ENCODE measurements at places on chromosomes 1 and 21.
A peak's percentile ranks its signal among the peaks of the same experiment; 100 is the strongest.

DNA sequence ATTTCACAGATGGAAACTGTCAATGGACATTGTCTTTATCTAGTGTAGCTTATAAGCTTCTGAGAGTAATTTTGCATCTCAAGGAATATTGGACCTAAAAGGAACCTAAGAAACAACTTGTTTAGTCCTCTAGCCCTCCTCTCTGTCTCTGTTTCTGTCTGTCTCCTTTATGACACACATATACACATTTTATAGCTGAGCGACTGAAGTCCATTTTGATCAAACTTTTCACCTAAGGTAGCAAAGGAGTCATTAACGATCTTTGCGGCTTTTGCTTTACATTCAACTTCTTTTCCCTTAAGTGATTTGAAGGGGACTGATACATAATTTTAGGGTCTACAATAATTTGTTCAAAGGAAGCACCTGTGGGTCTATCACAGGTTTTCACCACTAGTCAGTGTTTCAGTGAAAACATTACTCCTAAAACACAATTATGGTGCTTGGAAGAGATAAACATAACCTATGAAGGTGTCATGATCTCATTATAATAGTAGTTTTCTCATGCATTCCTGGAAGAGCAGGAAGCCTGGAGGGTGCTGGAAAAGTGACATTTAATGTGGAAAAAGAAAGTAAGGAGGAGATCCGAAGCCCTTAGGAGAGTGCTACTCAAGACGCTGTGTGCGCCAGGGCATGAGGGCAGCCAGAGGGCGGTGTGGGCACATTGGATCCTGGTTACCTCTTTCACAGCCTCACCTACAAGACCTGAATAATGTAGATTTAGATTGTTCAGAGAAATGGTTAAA, 248.6 kb downstream of the DNM3 start:
- peak; percentile 73 for DNase-seq

- no peak for DNase-seq
Observed at GRCh38 chr1:41447995-41448770, 36.3 kb downstream of the EDN2 start.

GRCh38 chr1:211813590-211813989, 17.0 kb downstream of the LPGAT1 start:
- DNase-seq: peak; percentile 81

DNA sequence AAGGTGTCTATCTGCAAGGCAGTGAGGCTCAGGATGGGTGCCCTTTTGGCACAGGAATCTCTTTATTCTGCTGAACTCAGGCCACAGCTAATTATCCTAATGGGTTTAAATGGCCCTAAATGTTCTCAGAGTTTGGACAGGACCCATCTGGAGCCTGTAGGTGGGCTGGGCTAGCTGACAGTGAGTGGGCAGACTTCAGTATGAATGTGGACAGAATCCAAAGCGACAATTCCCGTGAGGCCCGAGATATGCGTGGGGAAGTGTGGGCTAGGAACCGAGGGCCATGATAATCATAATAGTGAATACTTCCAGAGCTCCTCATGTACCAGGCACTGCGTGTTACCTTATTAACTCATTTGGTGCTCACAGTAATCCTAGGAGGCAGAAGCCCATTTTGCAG, 165.3 kb downstream of the GRIK3 start:
- no peak for DNase-seq

GRCh38 chr1:64699327-64699726, 45.5 kb upstream of the RAVER2 start:
- DNase-seq: no peak

- no peak for DNase-seq
Observed at GRCh38 chr1:19698181-19698580, 33.5 kb downstream of the HTR6 start.
